ENCODE measurements at places on chromosomes 3 and 15.

DNA sequence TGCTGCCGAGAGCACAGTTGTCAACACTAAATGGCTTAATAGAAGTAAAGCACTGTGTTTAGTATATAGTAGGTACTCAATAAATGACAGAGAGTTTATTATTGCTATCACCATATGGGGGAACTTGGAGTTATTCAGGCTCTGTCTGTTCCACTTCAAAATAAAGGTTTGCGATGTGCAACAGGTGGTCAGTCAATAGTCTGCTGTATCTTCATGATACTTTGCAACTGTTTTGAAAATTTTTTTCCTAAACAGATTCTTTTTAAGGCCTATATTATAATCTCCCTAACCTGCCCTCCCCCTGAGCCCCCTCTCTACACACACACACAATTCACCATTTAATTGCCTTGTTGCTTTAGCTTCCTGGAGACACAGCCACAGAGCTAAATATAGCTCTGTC lies 164.7 kb upstream of the NR2F2 start:
- no peak for DNase-seq

- DNase-seq, result no peak
These were observed 21.2 kb downstream of the IGSF10 start for GRCh38 chr3:151439652-151440125.

GRCh38 chr3:23254835-23255234 lies 51.7 kb downstream of the UBE2E2 start:
- no peak for DNase-seq

- DNase-seq, result no peak
These were observed 10.0 kb upstream of the MECOM start for GRCh38 chr3:169673521-169673920.

- DNase-seq, result no peak
These were observed 2.3 kb downstream of the SEMA3G start for GRCh38 chr3:52442409-52443267.

- no peak for DNase-seq
These were observed 41.0 kb downstream of the CTDSPL start for GRCh38 chr3:37902674-37903073.

DNA sequence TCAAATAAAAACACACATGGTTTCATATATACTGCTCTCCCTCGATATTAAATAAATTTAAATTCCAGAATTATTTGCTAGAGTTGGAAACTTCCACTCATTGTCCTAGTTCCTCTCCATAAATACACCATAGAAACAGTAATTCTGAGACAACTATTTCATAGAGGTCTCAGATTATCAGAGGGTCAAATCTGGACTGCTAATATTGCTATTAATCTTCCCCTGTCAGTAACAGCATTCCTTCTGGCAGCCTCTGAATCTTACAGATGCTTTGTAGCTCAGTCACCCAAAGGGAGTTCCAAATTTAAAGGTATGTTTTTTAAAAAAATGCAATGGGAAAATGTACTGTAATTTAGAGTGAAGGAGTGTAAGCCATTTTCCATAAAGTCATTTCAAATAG lies 428.8 kb downstream of the PYDC2 start:
- DNase-seq, result no peak

GRCh38 chr3:9314796-9315195 lies 48.1 kb upstream of the THUMPD3 start:
- DNase-seq, result no peak

DNA sequence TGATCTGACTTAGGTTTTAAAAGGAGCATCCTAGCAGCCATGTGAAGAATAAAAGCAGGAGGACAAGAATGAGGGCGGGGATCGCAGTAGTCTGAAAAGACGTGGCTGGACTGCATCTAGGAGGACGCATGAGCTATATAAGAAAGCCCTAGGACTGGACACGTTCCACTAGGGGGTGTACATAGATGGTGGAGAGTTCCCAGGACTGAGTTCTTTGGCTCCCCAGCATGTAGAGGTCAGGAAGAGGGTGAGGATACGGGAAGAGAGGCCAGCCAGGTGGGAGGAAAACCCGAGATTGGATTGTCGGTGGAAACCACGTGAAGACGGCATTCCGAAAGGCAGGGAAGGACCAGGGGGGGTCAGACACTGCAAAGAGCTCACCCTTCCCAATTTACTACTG lies 64.2 kb upstream of the CFAP161 start:
- no peak for DNase-seq

GRCh38 chr3:164040991-164041390 lies 1037.3 kb downstream of the SI start:
- no peak for DNase-seq

GRCh38 chr15:97030251-97030650 lies 699.8 kb downstream of the NR2F2 start:
- DNase-seq, result no peak

- no peak for DNase-seq
These were observed 7.6 kb downstream of the CTSH start for GRCh38 chr15:78937132-78937739.

DNA sequence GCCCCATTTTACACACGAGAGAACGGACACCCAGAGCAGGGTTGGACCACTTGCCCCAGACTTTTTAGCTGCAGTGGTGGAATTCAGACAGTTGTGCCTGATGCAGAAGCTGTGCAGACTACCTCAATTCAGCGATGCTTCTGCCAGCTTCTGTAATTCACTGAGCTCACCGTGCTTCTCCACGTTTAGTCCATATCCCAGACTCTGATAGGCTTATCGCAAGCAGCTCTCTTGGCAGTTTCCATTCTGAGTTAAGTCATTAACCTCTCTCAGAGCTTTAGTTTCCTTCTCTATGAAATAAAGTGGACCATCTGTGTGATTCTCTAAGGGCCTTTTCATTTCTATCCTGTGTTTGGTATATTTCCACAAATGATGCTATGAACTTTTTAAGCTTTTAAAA lies 37.1 kb downstream of the ABHD17C start:
- no peak for DNase-seq

DNA sequence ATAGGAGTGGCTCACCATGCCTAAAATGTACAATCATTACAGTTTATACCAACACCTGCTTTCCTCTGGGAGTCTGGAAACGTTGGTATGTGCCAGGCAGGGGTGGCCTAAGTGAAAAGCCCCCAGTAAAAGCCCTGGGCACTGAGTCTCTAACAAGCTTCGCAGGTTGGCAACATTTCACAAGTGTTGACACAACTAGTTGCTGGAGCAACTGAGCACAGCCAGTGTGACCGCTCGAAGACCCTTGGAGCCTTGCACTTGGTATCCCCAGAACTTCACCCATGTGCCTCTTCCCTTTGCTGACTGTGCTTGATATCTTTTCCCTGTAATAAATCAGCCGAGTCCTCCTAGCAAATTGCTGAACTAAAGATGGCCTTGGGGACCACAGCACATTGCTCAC lies 2.7 kb downstream of the RIOX2 start:
- DNase-seq, result no peak

GRCh38 chr3:191743283-191743682 lies 282.3 kb downstream of the PYDC2 start:
- no peak for DNase-seq

GRCh38 chr3:186971578-186971977 lies 41.3 kb downstream of the ST6GAL1 start:
- no peak for DNase-seq

DNA sequence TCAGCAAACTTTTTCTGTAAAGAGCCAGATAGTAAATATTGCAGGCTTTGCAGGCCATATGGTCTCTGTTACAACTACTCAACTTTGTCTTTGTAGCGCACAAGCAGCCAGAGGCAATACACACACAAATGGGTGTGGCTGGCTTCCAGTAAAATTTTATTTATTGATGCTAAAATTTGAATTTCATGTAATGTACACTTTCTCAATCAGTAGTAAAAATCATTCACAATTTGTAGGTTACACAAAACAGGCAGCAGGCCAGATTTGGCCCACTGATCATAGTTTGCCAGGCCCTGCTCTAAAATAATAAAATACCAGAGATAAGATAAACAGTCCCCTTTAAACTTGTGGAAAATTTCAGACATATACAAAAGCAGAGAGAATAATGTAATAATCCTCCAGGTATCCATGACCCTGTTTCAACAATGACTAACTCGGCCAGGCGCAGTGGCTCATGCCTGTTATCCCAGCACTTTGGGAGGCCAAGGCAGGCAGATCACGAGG lies 330.3 kb downstream of the SHQ1 start:
- DNase-seq, result no peak

DNA sequence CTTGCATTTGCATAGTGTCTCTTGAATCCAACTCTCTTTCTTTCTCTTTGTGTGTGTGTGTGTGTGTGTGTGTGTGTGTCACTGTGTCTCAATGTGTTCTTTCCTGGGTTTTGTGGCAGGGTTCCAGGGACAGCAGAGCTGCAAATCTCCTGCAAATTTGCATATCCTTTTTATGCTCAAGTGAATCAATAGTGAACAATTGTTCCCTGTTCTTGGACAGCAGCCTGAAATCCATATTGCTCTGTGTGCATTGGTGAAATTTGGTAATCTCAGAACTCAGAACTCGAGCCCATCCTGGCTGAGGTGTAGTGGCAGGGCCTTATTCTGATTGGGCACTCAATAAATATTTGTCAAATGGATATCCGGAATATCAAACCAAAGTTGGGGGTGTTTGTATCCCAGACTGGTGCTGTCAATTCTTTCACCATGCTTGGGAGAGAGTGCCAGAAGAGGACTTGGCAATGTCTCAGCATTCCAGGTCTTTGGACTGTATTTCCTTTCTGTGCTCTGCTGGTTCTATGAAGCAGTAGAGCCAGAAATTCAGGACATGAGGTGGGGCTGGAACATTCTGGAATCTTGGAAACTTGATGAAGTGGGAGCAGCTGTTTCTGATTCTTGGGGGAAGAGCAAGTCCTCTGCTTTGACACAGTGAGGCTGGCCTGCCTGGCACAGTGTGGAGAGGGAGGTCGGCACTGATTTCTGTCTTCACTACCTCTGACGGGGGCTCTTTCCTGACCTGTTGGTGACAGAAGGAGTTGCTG lies 380.6 kb upstream of the C2CD4B start:
- DNase-seq, result no peak

DNA sequence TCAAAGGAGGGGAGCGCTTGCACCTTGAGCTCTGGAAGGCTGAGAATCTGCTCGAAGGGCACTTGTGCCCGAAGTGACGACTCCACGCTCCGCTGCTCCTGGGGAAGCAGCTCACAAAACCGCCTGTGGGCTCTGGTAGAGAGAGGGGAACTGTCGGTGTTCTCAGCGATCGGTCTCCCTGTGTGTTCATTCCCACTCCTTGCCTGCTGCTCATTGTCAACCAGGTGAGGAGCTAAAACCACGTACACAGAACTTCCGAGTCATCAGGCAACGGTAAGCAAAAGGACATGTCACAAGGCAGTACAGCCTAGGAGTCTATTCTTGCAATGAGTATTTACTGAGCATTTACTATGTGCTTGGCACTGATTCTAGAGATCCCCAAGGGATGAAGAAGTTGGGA lies 1.5 kb downstream of the CIB1 start:
- no peak for DNase-seq

DNA sequence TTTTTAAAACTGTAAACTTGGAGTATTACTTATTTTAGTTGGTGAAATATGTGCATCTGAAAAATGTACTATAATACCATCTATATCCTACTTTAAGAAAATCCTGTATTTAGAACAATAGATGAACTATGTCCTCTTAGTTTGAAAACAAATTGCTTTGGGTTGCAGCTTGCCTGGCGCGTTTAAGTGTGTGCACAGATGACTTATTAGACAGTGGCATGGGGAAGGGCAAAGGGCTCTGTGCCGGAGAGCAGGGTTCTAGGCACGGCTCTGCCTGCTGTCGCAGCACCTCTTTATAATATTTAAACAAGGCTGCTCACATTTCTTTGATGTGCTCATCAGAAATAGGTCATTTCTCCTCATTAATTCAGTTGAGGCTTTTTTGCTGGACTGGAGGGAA lies 10.0 kb downstream of the PXK start:
- DNase-seq, result no peak

- DNase-seq, result no peak
These were observed 7.9 kb downstream of the SECISBP2L start for GRCh38 chr15:49038382-49038781.

DNA sequence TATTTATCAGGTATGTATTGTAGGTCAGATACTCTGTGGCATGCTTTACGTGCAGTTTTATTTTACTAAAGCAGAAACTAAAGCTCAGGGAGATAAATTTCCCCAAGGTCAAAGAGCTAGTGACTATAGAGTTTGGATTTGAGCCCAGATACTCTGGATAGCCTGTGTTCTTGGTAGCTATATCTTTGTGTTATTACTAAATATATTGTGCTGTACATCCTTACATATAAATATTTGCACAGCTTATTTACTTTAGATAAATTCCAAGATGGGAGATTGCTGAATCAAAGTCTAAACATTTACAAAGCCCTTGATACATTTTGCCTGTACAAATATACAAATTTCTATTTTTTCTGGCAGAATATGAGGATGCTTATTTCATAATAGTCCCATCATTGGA lies 660.9 kb upstream of the NAALADL2 start:
- DNase-seq, result no peak

- no peak for DNase-seq
These were observed 10.1 kb downstream of the COL8A1 start for GRCh38 chr3:99648516-99648915.

GRCh38 chr15:74265046-74265639 lies 29.0 kb downstream of the CCDC33 start:
- DNase-seq, result no peak

DNA sequence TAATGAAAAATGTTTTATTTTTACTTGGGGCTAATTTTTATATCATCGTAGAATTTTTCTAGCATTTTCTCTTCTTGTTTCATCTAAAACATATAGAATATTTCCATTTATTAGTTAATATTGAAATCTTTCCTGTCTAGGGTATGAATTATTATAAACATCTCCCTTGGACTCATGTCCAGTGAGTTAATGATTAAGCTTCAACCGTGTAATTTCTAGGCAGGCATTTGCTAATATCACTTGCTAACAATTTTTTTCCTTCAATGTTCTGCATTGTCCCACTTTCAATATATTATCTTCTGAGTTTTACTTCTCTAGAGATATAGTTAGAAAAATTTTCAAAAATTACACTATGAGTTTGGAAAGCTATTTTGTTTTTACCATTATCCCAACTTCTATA lies 1371.6 kb upstream of the EPHA6 start:
- DNase-seq, result no peak

DNA sequence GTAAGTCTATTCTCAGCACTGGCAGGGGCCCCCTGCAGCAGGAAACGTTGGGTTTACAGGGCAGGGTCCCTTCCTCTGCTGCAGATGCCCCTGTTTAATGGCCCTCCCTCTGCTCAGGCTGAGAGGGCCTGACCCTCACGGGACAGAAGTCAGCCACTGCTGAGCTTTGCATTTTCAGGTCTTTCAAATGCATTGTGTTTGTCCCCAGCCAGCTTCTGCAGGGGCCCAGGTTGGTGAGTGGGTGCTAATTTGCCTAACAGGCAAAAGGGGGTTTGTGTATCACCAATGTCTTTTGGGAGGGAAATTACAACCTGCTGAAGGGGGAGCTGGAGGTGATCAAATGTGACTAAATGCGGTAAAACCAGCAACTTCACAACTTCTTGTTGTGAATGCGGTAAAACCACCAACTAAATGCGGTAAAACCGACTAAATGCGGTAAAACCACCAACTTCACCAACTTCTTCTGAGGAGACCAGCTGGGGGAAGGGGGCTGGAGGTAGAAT lies 44.8 kb upstream of the UBE2E1 start:
- DNase-seq, result no peak

Data from activated CD8-positive, alpha-beta memory T cell treated with anti-CD3 and anti-CD28 coated beads for 1 hour (primary cell).